ENCODE measurements at places on chromosomes 12 and 14.

DNA sequence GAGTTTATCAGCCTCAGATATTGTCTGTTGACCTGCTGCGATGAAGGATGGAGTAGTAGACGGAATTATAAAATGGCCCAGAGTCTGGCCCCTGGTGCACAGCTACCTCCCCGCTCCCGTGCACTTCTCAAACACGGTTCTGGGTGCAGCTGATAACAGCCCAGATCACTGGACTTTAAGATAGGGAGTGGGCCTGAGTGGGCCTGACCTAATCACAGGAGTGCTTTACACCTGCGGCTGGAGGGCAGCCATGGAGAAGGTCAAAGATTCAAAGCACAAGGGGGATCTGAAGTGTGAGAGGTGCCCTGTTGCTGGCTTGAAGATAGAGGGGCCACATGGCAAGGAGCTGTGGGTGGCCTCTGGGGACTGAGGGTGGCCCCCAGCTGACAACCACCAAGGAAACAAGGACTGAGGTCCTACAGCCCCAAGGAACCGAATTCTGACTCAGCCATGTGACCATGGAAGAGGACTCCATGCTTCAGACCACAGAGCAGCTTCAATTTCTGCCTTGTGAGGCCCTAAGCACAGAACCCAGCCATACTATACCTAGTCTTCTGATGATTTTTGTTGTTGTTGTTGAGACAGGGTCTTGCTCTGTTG, 113.4 kb downstream of the ZNF664 start:
- DNase-seq: no peak

DNA sequence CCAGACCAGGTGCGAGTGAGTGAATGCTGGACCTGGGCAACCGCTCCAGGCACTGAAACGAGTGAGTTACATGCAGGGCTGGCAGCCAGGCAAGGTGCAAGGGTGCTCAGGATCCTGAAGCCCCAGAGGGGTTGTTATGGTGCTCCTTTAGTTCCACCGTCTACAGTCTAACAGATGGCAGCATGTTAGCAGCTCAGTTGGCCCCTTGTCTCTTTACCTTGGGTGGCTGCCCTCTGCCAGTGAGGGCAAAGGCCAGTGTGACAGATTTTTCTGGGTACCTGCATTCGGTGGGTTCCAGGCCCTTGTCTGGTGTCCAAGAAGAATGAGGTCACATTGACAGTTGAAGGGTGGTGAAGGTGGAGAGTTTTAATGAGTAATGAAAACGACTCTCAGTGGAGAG, 106.8 kb downstream of the SLCO1B3 start:
- DNase-seq: no peak

DNA sequence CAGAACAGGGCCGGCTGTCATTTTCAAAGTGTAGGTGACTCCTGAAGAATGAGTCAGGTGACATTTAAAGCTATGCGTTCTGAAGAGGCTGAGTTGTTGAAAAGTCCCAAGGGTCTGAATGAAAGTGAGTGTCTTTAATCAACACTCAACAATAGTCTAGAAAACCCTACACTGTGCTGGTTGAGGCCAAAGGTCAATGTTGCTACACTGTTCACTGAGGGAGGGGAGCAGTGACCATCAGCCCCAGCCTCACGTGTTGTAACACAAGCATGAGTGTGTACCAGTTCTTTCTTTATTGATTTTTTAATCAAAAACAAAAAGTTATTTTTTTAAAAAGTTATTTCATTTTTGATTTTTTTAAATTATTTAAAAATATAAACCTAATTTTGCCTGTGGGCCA, 418.8 kb upstream of the LRFN5 start:
- DNase-seq: no peak

GRCh38 chr14:51716610-51717009, 64.9 kb downstream of the FRMD6 start:
- DNase-seq: no peak

DNA sequence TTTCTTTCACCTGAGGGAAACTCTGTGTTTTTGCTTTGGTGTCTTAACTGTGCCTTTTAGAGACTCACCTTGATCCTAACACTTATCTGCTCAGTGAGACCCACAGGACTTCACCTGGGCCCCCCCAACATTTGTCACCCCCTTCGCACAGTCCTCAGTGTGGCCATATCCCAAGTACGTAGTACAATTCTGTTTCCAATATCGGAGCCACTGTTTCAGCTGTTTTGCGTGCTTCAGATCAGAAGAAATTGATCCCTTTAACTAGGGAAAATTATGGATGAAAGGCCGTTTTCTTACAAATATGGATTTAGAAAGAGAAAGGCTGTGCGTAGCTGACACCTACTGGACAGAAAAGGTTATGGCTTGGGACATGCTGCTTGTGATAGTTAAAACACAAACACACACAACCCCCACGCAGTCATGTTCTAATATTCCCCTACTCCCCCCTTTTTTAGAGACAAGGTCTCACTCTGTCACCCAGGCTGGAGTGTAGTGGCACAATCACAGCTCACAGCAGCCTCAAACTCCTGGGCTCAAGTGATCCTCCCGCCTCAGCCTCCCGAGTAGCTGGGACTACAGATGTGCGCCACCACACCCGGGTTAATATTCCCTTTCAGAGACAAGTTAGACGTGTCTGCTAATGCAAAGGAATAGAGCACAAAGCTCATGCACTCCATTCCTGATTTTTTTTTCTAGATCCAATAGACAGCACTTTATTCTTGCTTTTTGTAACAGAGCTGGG, 3.6 kb upstream of the SLC7A8 start:
- peak; percentile 75 for DNase-seq

- DNase-seq: peak; percentile 36
Observed at GRCh38 chr14:70955543-70956480, 48.6 kb downstream of the PCNX1 start.

GRCh38 chr12:123952037-123952436, 20.6 kb downstream of the CCDC92 start:
- no peak for DNase-seq

DNA sequence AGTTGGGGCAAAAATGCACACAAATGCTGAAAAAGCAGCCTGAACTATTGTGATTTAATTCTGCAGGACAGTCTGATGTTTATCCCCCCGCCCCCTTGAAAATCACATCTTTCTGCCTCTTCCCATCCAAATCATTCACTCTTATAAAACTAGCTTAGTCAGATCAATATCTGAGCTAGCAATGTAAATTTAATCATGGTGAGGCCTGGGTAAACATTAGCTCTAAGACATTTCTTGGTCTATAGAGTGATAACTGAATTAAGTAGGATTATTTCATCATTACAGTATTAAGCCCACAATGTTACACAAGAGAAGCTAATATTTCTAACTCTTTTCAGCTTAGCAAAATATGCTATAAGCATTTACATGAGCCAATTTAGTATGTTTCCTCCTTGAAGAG, 9.1 kb upstream of the PCED1B start:
- no peak for DNase-seq

GRCh38 chr12:65825507-65826352, 1.4 kb downstream of the HMGA2 start:
- DNase-seq: peak; percentile 43

- no peak for DNase-seq
Observed at GRCh38 chr12:44019118-44019517, 183.2 kb downstream of the TMEM117 start.

DNA sequence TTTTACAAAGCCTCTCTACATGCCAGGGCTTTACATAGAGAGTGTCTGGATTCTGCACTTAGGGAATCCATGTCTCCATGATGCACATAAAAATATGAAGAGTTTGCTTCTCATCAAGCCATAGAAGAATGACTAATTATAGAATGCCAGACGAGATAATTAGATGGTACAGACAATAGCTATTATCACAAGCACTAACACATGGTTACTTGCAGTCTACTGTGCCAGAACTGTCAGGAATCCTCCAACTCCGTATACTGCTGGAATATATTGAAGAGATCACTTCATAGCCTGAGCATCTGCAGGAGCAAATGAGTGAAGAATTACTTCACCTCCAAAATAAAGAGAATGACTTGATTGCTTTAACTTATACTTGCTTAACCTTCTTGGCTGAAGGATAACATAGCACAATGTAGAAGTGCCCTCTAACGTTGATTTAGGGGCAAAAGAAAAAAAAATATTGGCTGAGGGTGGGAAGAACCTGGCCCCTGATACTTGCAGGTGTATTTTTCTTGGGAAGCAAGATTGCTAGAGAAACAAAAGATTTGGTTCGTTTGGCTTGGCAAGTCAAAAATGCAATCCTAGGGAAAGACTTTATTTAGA, 272.8 kb upstream of the FAR2 start:
- DNase-seq: no peak

- DNase-seq: no peak
Observed at GRCh38 chr12:116800918-116801317, 62.8 kb downstream of the RNFT2 start.

- no peak for DNase-seq
Observed at GRCh38 chr12:48184549-48184922, 1.1 kb downstream of the CCDC184 start.

- no peak for DNase-seq
Observed at GRCh38 chr14:45078323-45078722, 5.6 kb upstream of the PRPF39 start.

GRCh38 chr12:110600254-110600653, 13.7 kb upstream of the TCTN1 start:
- peak; percentile 88 for DNase-seq

DNA sequence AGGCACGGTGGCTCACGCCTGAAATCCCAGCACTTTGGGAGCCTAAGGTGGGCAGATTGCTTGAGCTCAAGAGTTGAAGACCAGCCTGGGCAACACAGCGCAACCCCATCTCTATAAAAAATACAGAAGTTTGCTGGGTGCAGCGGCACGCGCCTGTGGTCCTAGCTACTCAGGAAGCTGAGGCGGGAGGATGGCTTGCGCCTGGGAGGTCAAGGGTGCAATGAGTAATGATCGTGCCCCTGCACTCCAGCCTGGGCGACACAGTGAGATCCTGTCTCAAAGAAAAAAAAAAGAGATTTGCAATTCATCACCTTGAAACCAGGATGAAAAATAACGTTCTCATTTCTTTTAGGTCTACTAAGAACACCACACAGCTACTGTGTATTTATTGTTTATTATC, 4.0 kb downstream of the STX2 start:
- peak; percentile 46 for DNase-seq

- peak; percentile 12 for DNase-seq
Observed at GRCh38 chr14:102184316-102185035, 44.8 kb downstream of the WDR20 start.

DNA sequence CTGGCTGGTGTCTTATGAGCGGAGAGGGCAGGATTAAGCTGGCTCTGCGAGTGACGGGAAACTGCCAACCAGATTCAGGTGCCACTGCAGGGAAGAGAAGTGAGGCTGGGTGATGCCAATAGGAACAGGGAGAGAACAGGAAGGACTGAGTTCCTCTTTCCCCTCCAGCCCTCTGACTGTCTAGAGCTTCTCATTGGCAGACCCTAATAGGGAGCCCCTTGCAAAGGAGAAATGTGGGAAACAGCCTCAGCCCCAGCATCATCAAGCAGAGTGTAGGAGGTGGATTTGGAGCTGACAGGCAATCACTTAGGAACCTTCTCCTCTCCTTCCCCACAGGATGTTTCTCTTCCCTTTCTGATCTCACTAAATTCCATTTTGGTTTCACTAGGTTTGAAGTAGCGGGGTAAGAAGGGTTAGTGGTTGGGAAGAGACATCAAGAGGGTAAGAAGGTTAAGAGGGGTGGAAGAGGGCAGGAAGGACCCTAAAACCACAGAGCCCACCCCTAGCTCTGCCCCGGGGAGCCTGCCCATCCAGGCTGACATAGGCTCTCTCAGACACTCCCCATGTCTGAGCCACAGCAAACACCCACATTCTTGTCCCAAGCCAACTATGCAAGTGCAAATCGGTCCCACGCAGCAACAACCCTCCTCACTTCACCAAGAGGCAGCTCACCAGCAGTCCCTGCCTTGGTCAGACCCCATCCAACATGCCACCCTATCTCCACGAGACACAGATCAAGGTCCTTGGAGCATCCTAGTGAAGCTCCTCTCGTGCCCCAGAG, 111.1 kb downstream of the STAB2 start:
- peak; percentile 51 for DNase-seq

- no peak for DNase-seq
Observed at GRCh38 chr12:27644158-27644845, 51.9 kb upstream of the REP15 start.

DNA sequence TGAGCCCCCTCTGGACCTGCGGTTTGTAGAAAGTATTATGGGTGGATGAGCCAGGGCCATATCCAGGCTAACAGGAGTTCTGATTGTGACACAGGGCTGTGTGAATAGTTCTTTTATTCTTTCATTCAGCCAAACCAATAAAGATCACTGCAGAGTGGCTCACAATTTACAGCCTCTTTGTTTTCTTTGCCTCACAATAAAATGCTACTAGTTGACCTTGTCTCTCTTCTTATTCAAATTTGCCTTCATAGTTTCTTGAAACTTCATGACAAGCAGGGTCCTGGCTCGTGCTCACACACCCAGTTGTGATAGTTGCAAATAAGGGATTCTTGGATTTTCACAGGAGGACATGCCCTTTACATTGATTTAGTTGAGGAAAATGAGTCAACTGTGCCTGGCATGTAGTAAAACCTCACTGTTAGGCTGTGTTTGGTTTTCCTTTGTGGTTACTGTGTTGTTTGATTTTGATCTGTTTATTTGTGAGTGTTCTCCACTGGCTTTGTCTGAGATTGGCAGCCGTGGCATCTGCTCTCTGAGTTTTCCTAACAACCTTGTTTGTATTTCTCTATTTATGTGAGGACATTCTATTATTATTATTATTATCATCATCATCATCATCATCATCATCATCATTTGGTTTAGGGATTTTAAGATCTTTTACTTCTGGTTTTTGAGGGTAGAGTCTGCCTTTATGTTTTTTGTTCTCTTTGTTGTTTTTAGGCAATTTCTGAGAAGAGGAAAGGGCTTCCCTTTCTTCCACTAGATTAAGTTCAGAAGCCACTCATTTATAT, 2.7 kb upstream of the KRT6B start:
- no peak for DNase-seq

GRCh38 chr14:24542346-24542936, 33.6 kb downstream of the CTSG start:
- no peak for DNase-seq

- DNase-seq: no peak
Observed at GRCh38 chr12:54486173-54486867, 11.2 kb upstream of the NCKAP1L start.

DNA sequence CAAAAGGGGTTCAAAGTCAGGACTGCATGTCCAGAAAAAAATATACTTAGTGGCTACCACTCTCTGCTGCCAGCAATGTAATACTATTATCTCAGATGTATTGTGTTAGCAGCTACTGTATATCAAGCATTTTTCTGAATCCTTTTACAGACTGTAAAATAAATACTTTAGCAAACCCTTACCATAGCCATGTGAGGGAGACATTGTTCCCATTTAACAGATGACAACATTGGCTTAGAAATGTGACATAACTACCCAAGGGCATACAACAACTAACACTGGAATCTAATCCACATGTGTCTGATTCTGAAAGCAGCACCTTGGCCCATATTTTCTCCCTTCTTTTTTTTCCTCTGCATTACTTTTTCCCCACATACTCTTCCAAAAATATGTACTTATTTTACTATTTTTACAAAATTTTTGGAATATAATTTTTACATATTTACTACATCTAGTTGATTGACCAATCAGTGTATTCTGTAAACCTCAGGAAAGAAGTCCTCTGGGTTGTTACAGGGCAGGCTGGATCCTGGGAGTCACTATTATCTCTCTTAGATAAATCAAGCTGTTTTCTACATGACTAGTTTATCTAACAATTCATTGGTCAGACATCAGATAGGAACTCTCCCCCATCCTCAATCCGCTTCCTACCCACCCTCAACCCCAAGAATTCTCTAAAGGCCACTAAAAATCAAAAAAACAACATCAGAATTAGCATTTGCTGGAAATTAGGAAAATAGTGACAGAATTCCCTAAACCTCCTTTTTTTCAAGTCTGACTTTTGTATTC, 154.1 kb downstream of the BTG1 start:
- DNase-seq: peak; percentile 30

- DNase-seq: peak; percentile 75
Observed at GRCh38 chr14:89681086-89682018, 264.3 kb upstream of the FOXN3 start.

- peak; percentile 40 for DNase-seq
Observed at GRCh38 chr12:12467688-12468261, 94.9 kb downstream of the DUSP16 start.
